ENCODE measurements at places on chromosomes 2 and 18.

DNA sequence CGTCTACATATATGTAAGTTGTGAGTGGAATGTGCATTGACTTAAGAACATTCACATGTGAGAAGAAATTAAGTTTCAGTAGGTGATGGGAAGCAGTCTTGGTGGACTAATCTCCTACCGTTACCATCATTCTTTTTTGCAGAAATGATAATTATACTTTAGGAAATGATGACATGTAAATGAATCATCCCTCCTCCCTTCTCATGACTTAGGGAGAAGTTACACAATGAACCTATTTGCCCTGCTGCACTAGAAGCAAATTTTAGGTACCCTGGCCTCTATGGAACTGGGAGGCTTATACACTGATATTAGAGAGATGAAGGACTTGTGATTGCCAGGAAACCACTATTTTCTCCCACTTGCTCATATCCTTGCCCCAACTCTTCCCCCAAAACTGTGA, 214.2 kb downstream of the CALCRL start:
- DNase-seq, result no peak

- DNase-seq, result no peak
Measured at GRCh38 chr2:158189526-158189925, 87.8 kb downstream of the UPP2 start.

- DNase-seq, result no peak
Measured at GRCh38 chr2:1405124-1405523, 8.1 kb upstream of the TPO start.

DNA sequence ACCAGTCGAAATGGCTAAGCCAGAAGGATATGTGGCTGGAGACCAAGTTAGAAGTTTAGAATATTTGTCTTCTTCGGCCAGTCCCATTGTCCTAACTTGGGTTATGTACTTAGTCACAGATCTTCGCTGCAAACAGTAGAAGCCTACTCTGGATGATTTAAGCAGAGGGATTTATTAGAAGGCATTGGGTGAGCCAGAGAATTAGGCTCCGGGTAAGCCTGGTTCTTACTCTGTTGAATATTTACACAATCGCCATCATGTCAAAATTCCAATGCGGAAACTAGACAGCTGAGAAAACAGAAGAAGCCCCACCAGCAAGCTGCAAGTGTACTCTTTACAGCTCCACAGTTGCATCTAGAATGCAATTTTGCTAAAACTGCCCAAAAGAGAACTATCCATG, 276.6 kb downstream of the CMPK2 start:
- DNase-seq, result no peak

DNA sequence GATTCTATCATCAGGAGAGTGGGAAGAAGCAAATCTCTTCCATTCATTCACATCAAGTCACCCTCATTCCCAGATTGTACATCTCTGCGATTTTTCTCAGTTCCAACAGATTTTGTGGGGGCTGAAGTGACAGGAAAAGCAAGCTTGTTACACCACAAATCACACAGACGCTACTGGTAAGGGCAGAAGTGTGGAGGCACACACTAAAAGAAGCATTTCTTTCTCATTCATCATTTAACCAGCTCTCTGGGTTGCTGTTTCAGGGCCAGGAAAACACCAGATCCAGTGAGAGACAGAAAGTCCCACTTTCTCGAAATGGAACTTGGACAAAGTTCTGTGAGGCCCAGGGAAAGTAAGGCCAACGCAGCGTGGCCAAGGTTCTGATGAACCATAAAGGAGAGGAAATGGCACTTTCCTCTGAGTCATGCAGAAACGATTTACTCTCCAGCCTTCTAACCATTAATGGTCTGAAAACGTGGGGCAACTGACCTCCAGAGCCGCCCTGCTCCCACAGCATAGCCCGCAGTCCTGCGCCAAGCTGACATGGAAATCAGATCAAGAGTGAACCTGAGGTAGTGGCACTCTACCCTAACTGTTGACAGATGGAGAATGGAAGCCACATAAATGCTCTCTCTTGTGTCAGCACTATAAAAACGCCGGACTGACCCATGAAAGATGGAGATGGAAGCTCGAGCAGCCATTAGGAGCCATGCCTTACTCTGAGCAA, 191.0 kb downstream of the C1D start:
- no peak for DNase-seq

All from OCI-LY7 (cell line).